ENCODE measurements at places on chromosomes 4 and X.

GRCh38 chr4:76141241-76141640 lies 7.0 kb downstream of the NUP54 start:
- DNase-seq = no peak

DNA sequence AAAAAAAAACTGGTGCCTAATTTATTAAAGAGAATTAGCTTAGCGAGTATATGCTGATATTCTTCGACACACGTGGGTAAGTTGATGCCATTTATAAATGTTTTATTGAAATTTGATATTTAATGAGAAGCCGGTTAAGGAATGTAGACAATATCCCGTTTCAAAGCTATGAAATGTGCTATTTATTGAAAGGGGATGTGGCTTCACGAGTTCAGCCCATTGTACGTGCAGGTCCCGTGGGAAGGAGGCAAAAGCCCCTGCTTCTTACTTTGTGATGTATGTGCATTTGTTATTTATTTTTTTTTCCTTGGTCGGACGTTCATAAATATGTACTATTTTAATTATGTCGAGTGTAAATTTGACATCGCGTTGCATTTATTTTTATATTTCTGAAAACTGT lies 20.2 kb downstream of the SHOX start:
- DNase-seq = no peak

DNA sequence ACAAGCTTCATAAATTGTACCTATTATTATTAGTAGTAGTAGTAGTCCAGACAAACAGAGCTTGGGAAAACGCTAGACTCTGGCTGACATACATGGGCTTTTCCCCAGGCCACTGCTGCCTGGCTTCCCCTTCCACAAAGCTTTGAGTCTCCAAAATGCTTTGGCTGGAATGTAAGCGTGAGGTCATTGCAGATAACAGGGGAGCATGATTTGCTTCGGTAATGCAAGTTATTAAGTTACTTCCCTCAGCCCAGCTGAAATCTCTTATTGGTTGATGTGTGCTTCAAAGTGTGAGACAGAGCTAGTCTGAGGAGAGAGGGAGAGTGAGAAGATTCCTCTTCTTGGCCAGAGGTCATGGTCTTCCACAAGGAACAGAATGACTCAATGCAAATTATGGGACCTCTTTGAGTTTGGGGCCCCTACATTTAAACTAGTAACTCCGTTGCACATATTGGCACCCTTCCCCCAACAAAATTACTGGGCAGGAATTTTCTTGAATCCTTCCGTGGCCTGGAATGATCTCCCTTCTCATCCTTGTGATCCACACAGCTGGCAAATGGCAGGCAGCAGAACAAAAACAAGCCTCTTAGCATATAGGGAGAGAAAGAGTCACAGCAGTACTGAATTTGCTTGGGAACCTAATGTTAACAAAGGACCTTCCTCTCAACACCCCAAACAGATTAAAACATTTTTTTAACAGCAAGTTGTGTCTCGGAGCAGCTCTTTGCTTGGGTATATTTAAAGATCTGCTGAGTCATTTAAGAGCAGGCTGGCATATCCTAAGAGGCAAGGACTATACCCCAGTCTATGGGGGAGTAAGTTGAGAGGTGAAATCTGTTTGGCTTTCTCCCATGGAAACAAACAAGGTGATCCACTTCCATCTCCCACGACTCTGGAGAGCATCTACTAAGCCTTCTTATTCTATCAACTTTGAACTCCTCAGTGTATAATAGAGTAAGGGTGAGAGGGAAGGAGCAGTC lies 19.9 kb downstream of the AR start:
- DNase-seq = no peak

DNA sequence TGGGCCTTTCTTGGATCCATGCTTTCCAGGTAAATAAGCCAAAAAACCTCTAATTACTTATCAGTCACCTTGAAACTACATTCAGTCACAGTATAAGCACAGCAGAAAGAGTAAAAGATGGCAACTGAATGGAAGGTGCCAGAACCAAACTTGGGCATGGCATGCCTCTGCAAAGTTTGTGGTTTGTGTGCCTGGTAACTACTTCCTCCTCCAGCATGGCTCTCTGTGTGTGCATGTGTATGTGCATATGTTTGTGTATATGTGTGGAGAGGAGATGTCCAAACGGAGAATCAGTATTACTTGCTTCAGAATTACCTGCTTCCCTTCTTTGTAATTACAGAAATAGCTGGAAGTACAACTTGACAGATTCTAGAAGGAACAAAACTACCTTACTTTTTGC lies 67.5 kb downstream of the AGTR2 start:
- no peak for DNase-seq

DNA sequence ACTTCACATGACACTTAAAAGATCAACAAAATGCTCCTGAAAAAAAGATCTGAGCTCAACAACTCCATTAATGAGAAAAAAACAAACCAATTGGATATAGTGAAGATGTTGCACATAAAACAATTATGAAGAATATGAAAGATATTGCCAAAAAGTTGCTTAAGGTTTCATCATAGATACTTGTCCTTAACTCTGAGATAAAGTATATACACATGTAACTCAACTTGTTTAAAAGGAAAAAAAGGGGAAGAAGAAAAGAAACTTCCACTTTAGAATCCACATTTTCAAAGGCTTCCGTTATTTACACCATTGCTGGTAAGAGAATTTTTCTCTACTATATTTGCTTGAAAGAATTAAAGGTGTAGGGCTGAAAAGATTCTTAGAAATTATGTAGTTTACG lies 2.7 kb downstream of the AFAP1 start:
- no peak for DNase-seq

GRCh38 chrX:2390754-2391153 lies 110.0 kb downstream of the DHRSX start:
- DNase-seq = no peak

GRCh38 chr4:120561648-120562047 lies 360.9 kb downstream of the PRDM5 start:
- DNase-seq = peak; percentile 78

DNA sequence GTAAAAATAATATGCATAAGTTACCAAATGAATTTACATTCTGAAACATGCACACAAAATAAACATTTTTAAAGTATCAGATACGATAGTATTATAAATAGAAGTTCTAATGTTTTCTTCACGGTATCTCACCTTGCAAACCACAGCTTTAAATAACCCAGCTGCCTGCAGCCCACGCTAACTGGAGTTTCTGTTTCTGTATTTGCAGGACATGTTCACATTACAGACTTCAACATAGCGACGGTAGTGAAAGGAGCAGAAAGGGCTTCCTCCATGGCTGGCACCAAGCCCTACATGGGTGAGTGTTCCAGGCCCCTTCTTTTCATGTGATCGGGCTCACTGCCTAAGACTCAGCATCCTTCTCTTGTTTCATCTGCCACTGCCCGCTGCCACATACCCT lies 291.7 kb downstream of the EVC2 start:
- no peak for DNase-seq

DNA sequence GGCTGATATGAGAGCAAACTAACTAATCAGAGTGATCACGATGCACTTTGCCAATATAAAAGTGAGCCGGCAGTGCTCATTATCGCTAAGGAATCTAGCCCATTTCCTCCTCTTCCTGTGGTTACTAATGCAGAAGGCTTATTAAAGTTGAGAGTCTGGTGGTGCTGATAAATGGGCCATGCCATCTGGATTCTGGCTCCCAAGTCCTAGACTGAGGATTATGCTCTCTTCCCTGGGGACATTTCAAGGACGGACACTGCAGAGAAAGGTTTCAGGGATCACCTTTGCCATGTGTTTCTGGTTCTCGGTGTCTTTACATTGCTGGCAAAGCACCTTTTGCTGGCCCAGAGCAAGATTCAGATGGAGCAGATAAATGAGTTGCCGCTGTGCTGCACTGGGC lies 85.3 kb downstream of the RTL5 start:
- no peak for DNase-seq

DNA sequence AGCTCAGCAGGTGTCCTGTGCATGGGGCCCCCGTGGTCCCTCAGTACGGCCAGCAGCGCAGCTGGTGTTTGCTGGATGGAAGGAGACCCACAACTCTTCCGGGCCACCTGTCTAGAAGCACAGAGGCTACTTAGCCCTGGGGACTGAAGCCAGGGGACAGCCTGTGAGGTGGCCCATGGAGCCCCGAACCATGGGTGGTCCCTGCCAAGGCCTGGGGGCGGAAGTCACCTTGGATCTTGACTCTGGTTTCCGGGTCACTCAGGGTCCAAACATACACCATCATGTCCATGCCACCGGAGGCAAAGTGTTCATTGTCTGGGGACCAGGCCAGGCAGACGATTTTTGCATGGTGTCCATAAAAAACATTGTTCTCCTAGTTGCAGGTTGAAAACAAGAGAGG lies 39.5 kb downstream of the WDR1 start:
- no peak for DNase-seq

GRCh38 chrX:13761606-13762414 lies 27.3 kb downstream of the OFD1 start:
- DNase-seq = peak; percentile 56

DNA sequence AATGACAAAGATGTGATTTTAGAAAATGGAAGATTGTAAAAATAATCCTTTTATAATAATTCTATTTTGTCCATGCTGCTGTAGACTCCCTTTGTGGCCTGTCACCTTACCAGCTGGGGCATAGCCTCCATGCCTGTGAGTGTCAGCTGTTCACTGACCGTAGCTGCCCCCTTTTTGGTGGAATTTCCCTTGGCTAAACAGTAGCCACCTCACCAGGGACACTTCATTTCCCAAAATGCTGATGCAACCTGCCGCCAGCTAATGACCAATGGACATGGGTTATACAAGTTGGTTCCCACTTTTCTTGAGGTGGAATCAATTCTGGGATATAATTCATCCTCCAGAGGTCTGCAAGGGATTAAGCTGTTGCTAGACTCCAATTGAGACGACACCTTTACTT lies 368.4 kb downstream of the PRDM5 start:
- DNase-seq = no peak

GRCh38 chr4:10973686-10974085 lies 289.1 kb upstream of the CLNK start:
- no peak for DNase-seq

- no peak for DNase-seq
Measured at GRCh38 chr4:147513952-147514351, 33.1 kb downstream of the EDNRA start.

DNA sequence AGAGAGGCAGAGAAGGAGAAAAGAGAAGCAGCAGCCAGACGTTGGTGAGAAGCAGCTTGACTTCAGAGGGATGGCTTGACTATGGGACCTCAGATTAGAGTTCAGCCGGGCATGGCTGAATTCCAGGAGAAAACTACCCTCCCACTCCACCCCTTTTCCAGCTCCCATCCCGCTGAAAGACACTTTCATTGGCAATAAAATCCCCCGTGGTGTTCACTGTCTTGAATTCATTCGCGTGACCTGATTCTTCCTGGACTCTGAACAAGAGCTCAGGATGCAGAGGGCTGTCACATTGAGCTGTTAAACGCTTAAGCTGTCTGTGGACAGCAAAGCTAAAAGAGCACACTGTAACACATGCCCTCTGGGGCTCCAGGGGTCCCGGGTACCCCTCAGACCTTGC lies 1575.3 kb upstream of the AGA start:
- DNase-seq = no peak

- no peak for DNase-seq
Measured at GRCh38 chr4:99947608-99948007, 1.2 kb upstream of the DNAJB14 start.

DNA sequence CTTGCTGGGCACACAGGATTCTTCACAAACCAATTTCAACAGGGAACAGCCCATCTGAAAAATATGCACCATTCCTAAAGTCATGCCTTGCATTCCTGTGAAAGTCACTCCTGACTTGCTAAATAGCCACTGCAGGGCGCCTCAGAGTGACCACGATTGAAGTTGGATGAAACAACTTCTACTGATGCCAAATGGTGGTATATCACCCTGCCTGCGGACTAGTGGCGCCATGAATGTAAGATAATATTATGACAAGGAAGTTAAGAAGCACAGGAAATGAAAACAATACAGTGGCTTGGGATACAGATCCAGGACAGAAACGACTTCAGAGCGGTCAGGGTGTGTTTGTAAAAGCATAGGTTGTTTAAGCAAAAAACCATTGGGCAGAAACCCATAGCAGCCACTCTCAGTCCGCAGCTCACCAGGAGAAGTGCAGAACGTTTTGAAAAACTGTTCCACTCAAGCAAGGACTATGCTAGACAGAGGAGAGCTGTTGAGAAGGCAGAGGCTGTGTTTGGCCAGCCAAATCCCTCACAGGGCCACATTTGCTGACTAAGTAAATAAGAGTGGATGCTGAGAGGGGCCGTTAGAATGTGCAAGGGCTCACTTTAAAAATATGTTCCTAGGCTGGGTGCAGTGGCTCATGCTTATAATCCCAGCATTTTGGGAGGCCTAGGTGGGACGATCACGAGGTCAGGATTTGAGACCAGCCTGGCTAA lies 250.4 kb downstream of the PTTG2 start:
- DNase-seq = peak; percentile 39

GRCh38 chr4:113187358-113187757 lies 137.9 kb downstream of the ANK2 start:
- DNase-seq = no peak

DNA sequence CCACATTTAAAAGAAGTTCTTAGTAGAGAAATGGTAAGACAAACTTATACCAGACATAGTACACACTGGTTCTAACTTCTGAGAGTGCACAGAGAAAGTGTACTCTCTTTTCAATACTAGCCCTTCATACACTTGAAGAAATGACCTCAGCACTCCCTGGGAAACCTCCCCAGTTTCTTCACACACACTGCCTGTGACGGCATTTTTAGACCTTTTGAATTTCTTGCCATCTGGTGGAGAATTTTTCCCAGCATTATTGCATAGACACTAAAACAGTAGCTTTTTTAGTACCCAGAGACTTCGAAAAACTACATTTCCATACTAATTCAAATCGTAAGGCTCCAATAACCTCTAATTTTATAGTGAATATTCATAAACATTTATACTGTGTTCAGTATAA lies 341.6 kb upstream of the MAOA start:
- no peak for DNase-seq

GRCh38 chr4:92050875-92051274 lies 252.9 kb upstream of the GRID2 start:
- no peak for DNase-seq

DNA sequence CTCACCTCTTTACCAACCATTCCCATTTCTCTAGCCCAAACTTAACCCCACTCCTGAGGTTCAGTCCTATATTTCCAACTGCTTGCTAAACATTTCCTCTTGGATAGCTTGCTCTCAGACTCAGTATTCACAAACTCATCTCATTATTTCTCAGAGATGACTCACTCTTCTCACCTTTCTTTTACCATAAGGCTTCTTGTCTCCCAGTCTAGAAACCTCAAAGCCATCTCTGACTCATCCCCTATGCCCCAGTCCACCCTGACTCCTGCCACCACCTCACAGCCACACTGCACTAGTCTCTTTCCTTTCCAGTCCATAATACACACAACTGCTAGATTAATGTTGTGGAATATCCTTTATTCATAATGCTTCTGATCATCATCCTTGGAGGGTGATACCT lies 4.8 kb downstream of the FRMPD3 start:
- DNase-seq = no peak

- DNase-seq = no peak
Measured at GRCh38 chrX:103536071-103536470, 16.8 kb upstream of the RAB40A start.

GRCh38 chrX:18769812-18770573 lies 62.5 kb downstream of the PPEF1 start:
- no peak for DNase-seq
